ENCODE measurements at places on chromosomes 5 and 9. TPM values are rescaled to one million over a fixed set of nuclear protein-coding genes. Genes with fewer than 3 reads are reported as not detected.

- no peaks in the 10 kb centered on the region for H3K4me1 ChIP-seq
- H3K27me3 ChIP-seq: no peaks in the 10 kb centered on the region
- DNase-seq: no peak
- no peak overlapping the region for H3K27ac ChIP-seq
- H3K36me3 ChIP-seq: no peaks in the 10 kb centered on the region
These were observed 91.5 kb upstream of the NFIL3 start for GRCh38 chr9:91515074-91515687.

DNA sequence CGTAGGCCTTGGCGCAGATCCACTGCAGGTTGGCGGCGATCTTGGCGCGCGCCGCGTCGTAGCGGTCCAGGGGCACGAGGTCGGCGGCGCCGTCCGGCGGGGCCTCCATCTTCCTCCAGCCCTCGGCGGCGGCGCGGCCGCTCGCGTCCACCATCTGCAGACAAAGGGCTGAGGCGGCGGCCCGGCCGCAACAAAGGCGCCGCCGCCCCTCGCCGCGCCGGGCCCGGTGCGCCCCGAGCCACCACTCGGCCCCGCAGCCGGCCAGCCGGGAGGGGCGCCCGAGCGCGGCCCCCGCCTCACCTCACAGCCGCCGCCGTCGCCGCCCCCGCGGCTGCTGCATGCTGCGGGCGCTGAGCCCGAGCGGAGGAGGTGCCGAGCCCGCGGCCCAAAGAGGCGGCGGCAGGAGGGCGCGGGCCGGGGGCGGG, 328 bp downstream of the CAMSAP1 start:
- no peaks in the 10 kb centered on the region for H3K27me3 ChIP-seq
- peak overlapping the region; percentile 40 for H3K4me3 ChIP-seq
- H3K4me1 ChIP-seq: peaks cover 18% of the 10 kb centered on the region
- H3K27ac ChIP-seq: no peak overlapping the region
- DNase-seq: no peak
- no peaks in the 10 kb centered on the region for H3K36me3 ChIP-seq

Gene EFNA5
- total RNA-seq: 6.9 TPM

Gene CTXN3
- not detected for total RNA-seq

Gene ARHGEF37
- total RNA-seq: 6.2 TPM

Data from thyroid gland (tissue), 4 donors.